ENCODE measurements at places on chromosomes 2 and 18.

DNA sequence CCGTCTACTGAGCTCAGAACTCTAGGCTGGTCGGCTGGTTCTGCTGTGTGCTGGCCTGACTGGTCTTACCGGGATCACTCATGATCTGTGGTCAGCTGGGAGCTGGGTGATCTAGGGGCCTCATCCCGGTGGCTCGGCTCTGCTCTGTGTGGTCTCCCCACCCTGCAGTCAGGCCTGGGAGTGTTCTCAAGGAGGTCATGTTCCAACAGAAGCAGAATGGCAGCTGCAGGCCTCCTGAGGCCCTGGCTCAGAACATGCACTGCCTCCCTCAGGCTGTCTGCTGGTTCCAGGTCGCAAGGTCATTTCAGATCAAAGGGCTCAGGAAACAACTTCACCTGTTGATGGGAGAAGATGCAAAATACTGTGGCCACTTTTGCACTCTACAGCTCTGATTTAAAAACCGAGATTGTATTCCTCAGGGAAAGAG lies 81.1 kb upstream of the RFX8 start:
- H3K4me1 ChIP-seq, result peaks cover 22% of the 10 kb centered on the region
- H3K36me3 ChIP-seq, result no peaks in the 10 kb centered on the region
- H3K27ac ChIP-seq, result no peak overlapping the region

GRCh38 chr2:218743068-218743467 lies 32.4 kb downstream of the TTLL4 start:
- no peak overlapping the region for H3K27ac ChIP-seq
- peaks cover 58% of the 10 kb centered on the region for H3K36me3 ChIP-seq
- DNase-seq, result no peak
- H3K4me3 ChIP-seq, result no peak overlapping the region

GRCh38 chr18:21761471-21762115 lies 21.0 kb downstream of the MIB1 start:
- H3K4me1 ChIP-seq, result peaks cover 4% of the 10 kb centered on the region
- H3K4me3 ChIP-seq, result no peak overlapping the region
- no peaks in the 10 kb centered on the region for H3K27me3 ChIP-seq
- H3K36me3 ChIP-seq, result peaks cover 8% of the 10 kb centered on the region
- no peak for DNase-seq

DNA sequence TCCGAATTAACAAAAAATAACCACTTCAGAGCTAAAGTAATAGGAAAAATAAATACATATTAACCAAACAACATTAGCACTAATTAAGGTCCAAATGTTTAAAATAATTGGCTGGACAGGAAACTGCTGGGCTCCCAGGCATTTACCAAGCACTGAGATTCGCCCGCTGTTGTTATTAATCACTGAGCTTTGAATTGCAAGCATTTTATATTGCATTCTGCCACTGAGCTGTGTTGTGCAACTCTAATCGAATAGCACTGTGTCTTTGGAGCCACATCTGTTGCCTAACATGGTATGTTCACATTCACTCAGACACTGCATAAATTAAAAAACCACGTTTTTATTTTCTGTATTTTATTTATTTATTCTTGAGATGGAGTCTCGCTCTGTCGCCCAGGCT lies 88.9 kb downstream of the SOWAHC start:
- H3K27me3 ChIP-seq, result no peaks in the 10 kb centered on the region
- H3K36me3 ChIP-seq, result no peaks in the 10 kb centered on the region
- H3K4me1 ChIP-seq, result peaks cover 50% of the 10 kb centered on the region
- DNase-seq, result no peak

DNA sequence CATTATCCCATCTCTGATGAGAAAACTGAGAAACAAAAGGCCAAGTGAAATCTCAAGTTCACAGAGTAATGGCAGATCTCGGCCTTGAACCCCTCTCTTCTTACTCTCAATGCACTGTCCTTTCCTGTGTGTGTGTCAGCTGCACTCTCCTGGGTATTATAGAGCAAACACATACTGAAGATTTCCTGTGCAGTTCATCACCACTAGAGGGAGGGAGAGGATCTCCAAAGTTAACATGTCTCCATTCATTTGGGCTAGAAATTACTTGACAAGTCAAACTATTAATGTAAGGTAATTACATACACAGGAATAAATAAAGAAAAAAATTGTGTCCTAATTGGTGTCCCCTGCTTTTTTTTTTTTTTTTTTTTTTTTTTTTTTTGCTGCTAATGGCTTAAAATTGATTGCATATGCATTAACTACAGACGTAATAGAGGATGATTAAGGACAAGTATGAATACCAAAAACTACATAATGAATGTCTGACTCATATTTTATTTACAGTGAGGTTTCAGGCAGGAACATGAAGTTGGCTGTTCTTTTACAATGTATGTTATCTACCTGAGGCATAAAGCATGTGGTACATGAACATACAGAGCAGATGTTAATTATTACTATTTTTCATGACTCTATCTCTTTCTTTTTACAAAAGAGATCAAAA lies 269.2 kb downstream of the NYAP2 start:
- no peak overlapping the region for H3K27ac ChIP-seq
- H3K27me3 ChIP-seq, result no peaks in the 10 kb centered on the region
- DNase-seq, result peak; percentile 73

DNA sequence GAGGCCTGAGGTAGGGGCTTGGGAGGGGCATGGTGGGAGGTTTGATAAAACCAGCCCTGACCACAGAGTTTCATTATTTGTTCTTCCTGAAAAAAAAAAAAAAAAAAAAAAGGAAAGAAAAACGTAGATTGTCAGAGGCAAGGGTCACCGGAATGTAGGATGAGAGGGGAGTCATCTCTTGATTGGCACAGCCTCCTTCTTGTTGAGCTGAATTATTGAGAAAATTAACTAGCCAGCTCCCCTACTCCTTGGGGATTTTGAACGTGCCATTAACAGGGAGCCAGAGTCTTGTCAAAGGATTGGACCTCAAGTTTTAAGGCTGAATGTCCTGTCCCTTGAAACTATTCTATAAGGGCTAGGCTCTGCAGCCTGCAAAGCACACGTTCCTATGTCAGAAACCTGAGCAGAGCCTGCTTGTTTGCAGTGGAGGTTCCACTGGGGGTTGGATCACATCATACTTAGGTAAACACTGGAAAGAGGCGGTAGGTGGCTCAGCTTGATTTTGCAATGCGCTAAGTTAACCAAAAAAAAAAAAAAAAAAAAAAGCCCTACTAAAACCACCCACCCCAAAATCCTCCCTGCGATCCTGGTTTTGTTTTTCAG lies 2.3 kb downstream of the INHBB start:
- no peak overlapping the region for H3K4me3 ChIP-seq
- no peak for DNase-seq
- H3K36me3 ChIP-seq, result no peaks in the 10 kb centered on the region
- H3K27me3 ChIP-seq, result peaks cover 41% of the 10 kb centered on the region
- no peak overlapping the region for H3K27ac ChIP-seq
- peaks cover 38% of the 10 kb centered on the region for H3K4me1 ChIP-seq

DNA sequence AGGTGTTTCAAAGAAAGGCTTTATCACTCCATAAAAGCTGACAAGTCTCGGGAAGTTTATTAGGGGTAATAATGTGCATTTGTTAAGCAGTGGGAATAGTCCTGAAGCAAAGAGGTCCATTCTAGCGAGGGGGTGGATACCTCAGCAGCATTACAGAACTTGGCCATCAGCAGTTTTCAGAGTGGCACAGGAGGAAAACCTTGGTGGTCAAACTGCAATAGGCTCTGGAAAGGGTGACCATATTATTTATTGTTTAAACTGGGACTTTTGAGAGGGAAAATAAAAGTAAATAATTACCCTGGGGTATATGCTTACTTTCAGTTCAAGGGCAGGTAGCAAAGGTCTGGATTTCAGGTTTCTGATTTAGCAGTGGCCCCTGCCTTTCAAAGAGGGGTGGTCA lies 115.5 kb upstream of the KLHL14 start:
- H3K36me3 ChIP-seq, result no peaks in the 10 kb centered on the region
- no peak for DNase-seq
- H3K27ac ChIP-seq, result no peak overlapping the region
- H3K4me1 ChIP-seq, result no peaks in the 10 kb centered on the region
- H3K27me3 ChIP-seq, result no peaks in the 10 kb centered on the region

All from SJSA1 (cell line).